ENCODE measurements at places on chromosomes 5 and 9. TPM values are rescaled to one million over a fixed set of nuclear protein-coding genes. Genes with fewer than 3 reads are reported as not detected.

- H3K36me3 ChIP-seq: no peaks in the 10 kb centered on the region
- no peak overlapping the region for H3K27ac ChIP-seq
- H3K4me1 ChIP-seq: no peaks in the 10 kb centered on the region
- H3K4me3 ChIP-seq: no peak overlapping the region
These were observed 117.2 kb downstream of the NRG2 start for GRCh38 chr5:139925650-139926640.

- no peaks in the 10 kb centered on the region for H3K36me3 ChIP-seq
- no peak for DNase-seq
- no peak overlapping the region for H3K4me3 ChIP-seq
- H3K27me3 ChIP-seq: no peaks in the 10 kb centered on the region
These were observed 9.3 kb downstream of the UGT3A2 start for GRCh38 chr5:36057386-36057785.

NEURL1B gene
- total RNA-seq: 25.8 TPM

FAM200C gene
- total RNA-seq: 4.0 TPM
